ENCODE measurements at places on chromosomes 1 and 21.

DNA sequence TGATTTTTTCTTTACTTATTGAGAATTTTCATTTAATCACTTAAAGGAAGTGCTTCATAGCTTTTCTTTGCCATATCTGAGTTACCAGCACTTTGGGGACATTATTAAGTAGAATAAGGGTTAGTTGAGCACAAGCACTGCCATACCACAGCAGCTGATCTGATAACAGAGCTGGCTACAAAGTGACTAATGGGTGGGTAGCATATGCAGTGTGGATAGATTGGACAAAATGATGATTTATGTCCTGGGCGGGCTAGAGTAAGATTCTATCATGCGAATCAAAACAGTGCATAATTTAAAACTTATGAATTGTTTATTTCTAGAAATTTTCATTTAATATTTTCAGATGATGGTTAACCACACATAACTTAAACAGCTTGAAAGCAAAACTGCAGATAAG, 102.2 kb upstream of the SNX7 start:
- DNase-seq: no peak

GRCh38 chr1:11596295-11596694, 57.9 kb downstream of the FBXO2 start:
- DNase-seq: no peak

DNA sequence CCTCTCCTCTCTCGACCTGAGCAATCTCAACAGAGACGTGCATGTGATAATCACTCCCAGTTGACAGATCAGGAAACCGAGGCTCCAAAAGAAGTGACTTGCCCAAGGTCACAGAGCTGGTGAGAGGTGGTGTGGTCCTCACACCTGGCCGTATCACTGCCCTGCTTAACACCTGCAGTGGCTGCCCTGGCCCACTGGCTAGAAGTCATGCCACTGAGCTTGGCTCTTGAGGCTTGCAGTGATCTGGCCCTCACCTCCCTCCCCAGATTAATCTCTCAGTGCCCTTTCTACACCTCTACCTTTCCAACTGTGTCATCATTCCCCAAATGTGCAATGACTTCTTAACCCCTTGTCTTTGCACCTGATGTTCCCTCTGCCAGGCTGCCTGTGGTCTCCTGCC, 38.8 kb downstream of the CDCP2 start:
- DNase-seq: no peak

DNA sequence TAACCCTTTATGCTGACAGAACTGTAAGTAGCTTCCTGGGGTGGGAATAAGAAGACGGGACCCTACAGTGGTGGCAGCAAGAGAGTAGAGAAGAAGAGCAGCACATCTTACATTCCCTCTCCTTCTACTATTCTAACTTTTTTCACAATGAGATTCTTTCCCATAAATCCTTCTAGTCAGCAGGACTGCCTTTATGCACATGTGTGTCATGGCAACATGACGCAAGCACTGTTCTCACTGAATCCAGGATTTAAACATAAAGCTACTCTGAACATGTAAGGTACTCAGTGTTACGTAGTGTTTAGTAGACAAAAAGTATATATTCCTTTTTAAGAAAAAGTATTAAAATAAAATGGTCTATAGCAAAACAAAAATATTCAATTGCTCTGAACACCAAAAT, 309.7 kb upstream of the LYPLAL1 start:
- no peak for DNase-seq

- no peak for DNase-seq
Measured at GRCh38 chr1:75672528-75673393, 51.7 kb upstream of the ACADM start.

DNA sequence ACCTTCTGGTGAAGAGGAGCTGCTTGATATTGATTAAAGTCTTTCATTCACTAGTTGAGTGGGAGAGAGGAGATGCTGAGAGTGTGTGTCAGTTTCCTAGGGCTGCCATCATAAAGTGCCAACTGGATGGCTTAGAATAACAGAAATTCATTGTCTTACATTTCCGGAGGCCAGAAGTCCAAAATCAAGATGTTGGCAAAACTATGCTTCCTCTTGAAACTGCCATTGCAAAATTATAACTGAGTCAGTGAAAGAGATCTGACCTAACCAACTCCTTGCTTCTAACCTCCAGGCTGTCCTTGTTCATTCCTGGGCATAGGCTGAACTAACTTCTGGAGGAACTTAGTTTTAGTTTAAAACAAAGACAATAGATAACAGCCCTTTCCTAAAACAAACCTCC, 47.1 kb downstream of the PTGS2 start:
- DNase-seq: no peak

All from NCI-H187 (cell line).